Activated gamma-delta T cell treated with anti-CD3 and anti-CD28 coated beads, Interleukin-2, amount 50 U/mL, for 16 hours (primary cell): ENCODE measurements at places on chromosomes 12 and 14.

DNA sequence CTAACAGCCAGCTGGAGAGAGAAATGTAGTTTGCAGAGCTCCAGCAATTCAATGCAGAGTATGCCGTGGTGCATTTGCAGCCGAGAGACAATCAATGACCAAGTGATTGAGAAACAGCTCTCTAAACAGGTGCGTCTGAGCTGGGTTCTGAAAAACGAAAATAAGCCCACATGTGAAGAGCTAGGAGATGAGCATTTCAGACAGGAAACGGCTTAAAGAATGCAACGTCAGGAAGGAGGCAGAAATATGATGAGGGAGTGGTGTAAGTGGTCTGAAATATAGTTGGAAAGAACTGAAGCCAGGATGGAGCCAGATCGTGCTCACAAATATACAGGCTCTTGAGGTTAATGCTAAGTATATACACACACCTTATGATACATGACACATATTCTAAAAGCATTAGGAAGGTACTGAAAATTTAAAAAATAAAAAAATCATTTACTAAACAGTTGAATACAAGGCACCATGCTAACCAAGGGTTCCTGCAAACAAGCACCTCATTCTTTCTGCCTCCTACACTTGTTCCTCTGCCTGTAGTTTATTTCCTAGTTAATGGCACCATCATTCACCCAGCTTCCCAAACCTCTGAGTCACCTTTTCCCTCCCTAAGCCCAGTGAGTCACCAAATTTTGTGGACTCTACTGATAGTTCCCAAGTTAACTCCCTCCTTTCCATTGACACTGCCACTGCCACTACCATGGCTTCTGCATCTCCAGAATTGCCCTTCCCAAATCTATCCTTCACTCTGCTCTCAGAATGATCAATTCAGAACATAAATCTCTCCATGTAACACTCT is 2.3 kb upstream of the GARIN2 start:
- DNase-seq, result no peak

GRCh38 chr14:32635061-32635719 is 303.5 kb upstream of the NPAS3 start:
- no peak for DNase-seq

DNA sequence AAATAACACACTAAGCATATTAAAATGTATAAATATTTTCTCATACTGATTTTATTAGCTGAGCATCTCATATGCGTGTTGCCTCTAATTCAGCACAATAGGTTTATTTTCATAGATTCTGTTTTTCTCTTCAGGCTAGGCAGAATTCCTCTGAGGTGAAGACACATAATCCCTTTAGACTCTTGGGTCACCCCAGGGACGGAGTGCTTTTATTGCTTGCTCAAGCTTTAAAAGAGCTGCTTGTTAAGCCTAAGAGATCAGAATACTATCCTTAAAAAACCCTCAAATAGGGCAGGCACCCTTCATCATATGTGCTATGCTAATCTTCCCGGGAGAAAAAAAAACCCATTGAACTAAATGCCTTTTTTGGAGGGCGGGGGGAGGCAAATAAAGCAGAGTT is 390.1 kb downstream of the KCNH5 start:
- no peak for DNase-seq

DNA sequence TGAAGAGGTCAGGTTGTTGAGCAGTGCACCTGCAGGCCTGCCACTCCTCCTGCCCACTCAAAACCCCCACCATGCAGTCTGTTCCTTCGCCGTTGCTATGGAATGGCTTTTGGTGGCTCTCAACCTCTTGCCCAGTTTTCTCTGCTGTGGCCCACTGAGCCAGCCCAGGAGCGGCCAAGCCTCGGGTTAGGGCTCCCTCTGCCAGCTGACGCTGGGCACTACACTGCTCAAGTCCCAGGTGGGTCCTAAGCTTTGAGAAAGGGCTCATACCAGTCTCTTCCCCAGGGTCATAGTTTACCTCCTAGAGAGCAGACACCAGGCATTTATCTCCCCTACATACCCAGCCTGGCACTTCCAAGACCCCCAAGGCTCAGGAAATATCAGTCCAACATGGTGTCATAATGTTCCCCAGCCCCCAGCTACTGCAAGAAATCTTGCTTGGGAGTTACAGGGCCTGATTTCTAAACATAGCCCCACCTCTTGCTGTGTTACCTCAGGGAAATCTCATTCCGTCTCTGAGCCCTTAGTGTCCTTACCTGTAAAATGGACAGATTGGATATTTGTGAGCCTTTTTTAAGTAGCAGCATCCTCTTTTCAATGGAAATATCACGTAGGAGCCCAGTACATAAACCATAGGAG is 59.4 kb downstream of the TSPAN11 start:
- DNase-seq, result no peak

GRCh38 chr12:129226851-129227250 is 373.6 kb downstream of the GLT1D1 start:
- DNase-seq, result no peak

DNA sequence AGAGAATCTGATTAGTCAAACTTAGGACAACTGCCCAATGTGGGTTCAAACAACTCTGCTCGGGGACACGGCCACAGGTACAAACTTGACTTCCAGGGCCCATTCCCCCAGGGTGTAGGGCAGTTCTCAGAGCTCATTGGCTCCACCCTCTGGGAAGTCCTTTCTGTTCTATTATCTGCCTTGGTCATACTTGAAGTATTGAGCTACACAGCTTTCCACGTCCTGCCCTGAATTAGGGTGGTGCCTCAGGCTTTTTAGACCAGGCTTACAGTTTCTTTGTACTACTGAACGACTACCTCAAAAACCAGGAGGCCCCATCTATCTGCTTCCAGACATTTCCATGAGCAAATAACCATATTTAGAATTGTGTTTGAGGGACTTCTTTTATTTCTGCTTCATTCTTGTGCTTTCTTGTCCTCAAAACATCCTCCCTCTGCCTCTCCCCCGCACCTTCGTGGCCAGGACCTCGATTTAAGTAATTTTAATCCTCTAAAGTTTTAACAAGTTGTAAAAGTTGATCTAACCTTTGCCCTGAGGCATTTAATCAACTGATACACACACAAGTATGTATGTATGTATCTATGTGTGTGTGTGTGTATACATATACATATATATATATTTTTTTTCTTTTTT is 281.7 kb upstream of the AMIGO2 start:
- DNase-seq, result peak; percentile 10

GRCh38 chr14:61584331-61584741 is 111.0 kb upstream of the HIF1A start:
- DNase-seq, result no peak

DNA sequence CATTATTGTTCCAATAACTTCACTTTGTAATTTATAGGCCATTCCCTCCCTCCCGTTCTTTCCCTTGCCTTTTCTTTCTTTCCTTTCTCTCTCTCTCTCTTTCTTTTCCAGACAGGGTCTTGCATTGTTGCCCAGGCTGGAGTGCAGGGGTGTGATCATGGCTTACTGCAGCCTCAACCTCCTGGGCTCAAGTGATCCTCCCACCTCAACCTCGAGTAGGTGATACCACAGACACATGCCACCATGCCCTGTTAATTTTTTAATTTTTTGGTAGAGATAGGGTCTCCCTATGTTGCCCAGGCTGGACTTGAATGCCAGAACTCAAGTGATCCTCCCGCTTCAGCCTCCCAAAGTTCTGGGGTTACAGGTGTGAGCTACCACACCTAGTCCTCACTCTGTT is 6.8 kb upstream of the POU6F1 start:
- no peak for DNase-seq

- no peak for DNase-seq
Observed at GRCh38 chr12:63838411-63838810, 6.1 kb upstream of the SRGAP1 start.

GRCh38 chr12:27937768-27938167 is 34.8 kb downstream of the PTHLH start:
- no peak for DNase-seq

GRCh38 chr14:61076556-61076955 is 95.5 kb downstream of the SLC38A6 start:
- DNase-seq, result no peak
